ENCODE measurements at places on chromosomes 13 and 19.
A peak's percentile ranks its signal among the peaks of the same experiment; 100 is the strongest.

GRCh38 chr13:69683921-69684686, 423.5 kb upstream of the ATXN8OS start:
- peak; percentile 8 for DNase-seq

DNA sequence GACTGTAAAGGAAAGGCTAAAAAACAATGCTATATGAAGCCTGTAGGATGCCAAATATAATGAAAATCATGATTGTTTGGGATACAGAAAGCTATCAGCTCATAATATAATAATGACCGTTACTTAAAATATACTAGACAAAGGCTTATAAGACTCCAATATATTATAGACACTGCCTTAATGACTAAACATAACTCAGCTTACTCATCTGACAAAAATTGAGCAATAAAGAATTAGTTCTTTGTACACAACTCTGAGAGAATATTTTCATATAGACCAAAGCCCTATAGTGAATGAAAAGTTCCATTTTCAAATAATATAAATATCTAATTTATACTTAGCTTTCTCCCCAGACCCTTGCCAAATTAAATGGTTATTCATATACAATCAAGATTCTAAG, 283.3 kb downstream of the DIAPH3 start:
- DNase-seq: no peak

DNA sequence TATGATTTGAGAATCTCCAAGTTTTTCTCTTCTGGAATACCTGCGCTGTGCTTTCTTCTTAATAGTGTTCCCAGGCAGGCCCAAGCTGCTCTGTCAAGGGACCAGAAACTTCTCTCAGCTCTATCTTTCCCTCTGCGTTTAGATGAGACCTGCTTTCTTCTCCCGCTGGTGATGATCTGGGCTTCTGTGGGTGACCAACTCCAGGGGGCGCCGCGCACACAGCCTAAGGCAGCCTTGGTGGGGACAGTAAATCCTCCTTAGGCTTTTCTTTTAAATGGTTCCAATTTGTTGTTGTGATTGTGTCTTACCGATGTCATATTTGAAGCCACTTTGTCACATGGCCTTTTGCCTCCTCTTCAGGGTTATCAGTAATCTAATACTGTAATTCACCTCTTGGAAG, 439.4 kb upstream of the KLF12 start:
- DNase-seq: peak; percentile 9

DNA sequence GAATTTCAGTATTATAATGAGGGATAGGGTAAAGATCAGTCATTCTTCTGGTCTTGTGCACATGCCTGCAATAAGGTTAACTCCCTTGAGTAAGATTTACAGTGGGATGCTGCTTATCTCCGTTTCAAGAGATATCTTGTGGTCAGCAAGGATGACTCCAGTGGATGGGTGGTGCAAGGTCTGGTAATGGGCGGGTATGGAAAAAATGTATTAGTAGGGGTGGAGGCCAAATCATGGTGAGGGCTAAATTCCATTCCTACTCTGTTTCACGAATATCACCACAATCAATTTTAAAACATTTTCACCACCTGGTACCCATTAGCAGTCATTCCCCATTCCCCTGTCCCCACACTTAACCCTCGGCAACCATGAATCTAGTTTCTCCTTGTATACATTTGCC, 40.6 kb downstream of the CCDC122 start:
- no peak for DNase-seq

GRCh38 chr13:21458451-21458812, 671 bp downstream of the ZDHHC20 start:
- peak; percentile 79 for DNase-seq

- DNase-seq: no peak
Measured at GRCh38 chr13:62483774-62484173, 1068.1 kb upstream of the PCDH20 start.

DNA sequence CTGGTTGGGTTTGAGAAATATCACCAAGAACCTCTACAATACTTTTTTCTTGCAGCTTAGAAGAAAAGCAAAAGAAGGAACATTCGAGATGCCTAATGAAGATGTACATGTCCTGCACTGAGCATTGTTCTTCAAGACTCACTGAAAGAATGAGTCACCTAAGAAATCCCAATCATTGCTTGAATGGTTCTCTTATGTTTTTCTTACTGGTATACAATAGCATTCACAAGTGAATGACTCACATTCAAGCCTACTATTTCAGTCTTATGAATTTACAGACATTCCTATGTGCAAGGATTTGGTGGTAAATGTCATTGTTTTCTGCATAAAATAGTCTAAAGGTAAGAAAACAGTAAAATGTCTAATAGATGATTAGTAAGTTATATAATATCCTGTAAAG, 594.6 kb downstream of the PCDH9 start:
- no peak for DNase-seq
